ENCODE measurements at places on chromosomes 2 and 18.

DNA sequence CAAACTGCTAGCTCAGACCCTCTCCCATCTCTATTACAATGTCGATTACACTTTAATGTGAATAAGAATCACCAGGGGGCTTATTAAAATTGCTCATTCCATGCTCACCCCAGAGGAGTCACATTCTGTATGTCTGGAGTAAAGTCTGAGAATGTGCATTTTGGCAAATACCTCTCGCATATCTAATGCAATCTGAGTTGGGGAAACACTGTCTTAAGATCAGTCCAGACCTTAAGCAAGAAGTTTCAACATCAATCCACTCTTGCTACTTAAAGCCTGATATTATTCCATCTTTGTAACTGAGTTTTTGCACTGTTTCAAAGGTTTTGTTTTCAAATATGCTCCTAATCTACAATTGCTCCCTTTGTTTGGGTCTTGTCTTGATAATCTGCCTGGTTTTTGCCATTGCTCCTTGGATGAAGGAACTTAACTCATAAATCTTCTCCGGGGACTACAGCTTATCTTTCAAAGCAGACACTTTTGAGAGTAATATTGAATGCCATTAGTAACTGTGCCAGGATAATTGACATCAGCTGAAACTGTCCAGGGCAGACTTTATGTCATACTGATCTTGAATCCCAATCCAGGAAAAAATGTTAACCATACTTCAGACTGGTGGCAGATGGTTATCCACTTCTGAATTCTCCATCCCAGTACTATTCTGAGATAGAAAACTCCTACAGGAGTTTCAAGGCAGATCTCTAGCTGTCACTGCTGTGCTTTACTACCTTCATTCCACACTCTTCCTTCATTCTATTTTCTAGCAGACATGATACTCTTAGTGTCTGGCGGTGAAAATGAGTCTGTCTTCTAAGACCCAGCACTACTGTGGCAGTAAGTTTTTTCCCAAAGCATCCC lies 200.9 kb downstream of the ERBB4 start:
- no peak for DNase-seq

DNA sequence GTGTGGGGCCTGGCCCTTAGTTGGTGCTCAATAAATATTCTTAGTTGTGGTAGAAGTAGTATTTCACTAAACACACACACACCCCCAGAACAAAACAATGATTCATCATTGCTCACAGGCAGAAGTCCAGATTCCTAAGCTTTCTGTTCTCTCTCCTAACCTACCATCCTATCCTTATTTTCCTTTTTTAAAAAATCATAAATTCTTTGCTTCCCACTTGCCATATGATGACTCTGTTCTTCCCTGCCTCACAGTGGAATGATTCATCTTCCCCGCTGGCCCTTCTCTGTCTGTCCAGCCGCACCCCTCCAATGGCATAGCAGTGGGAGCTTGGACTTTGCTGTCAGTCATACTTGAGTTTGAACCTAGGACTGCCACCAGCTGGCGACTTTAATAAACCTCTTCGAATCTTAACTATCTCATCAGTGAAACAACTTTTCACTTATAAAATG lies 5.2 kb downstream of the EML6 start:
- DNase-seq, result no peak

DNA sequence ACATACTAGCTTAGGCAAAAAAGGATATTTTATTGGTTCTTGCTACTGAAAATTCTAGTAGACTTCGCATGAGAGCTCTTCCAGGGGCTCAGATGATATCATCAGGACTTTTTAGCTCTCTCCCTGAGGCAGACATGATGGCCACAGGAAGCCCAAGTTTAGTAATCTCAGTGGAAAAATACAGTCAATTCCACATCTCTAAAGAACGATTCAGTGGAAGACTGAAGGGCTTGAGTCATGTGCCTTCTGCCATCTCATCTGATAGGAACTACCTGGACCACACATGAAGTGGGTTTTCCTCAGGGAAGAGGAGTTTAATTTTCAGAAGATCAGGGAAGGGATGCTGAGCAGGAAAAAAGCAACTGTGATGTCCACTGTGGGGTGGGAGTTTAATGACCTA lies 117.3 kb downstream of the TTC27 start:
- DNase-seq, result no peak

GRCh38 chr2:176534798-176535466 lies 265.7 kb downstream of the MTX2 start:
- no peak for DNase-seq

DNA sequence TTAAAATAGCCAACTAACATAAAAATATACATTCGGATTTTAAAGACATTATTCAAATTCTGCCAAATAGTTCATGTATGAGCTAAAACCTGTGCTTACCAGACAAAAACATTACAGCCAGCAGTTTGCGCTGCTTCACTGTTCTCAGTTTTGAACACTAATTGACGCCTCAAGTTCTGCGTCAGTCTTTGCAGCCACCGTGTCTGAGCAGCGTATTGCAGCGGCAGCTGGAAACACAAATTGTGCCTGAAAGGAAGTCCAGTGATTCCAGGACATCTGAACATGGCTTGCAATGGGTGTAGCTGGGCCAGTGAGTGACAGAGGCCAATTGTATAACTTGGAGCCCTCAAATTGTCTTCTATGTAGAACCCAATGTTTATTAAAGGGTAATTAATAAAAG lies 267.6 kb downstream of the TFCP2L1 start:
- DNase-seq, result no peak

DNA sequence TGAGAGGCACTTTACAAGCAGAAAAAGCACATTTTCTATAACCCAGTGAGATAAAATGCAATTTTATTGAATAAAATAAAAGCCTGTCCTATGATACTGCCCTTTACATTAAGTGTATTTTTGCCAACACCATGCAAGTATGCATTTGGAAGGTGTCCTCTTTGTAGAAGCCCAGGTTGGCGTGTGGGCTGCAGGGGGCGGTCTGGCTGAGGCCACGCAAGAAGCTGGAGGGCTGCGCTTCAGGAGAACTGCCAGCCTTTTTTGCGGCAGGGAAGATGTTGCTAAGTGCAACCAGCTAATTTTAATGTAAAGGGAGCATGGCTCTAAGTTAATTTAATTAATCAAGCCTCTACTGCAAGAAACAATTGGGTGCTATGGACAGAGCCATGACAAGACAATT lies 562.8 kb upstream of the SALL3 start:
- DNase-seq, result no peak

DNA sequence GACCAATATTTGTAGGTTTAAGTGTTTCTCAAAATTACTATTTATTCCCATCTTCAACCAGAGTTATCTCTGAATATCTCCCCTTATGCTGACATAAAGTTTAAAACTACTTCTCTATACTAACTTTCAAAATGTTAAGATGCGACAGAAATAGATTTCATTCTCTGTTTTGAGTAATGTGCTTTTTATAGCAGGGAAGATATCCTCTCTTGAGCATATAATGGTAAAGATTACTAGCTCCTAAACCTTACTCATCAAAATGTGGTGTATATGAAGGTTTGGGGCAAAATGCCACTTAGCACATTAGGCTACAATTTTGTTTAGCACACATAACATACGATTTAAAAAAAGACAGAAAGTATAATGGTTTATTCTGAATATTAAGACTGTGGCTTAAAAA lies 54.4 kb downstream of the CWC22 start:
- no peak for DNase-seq

DNA sequence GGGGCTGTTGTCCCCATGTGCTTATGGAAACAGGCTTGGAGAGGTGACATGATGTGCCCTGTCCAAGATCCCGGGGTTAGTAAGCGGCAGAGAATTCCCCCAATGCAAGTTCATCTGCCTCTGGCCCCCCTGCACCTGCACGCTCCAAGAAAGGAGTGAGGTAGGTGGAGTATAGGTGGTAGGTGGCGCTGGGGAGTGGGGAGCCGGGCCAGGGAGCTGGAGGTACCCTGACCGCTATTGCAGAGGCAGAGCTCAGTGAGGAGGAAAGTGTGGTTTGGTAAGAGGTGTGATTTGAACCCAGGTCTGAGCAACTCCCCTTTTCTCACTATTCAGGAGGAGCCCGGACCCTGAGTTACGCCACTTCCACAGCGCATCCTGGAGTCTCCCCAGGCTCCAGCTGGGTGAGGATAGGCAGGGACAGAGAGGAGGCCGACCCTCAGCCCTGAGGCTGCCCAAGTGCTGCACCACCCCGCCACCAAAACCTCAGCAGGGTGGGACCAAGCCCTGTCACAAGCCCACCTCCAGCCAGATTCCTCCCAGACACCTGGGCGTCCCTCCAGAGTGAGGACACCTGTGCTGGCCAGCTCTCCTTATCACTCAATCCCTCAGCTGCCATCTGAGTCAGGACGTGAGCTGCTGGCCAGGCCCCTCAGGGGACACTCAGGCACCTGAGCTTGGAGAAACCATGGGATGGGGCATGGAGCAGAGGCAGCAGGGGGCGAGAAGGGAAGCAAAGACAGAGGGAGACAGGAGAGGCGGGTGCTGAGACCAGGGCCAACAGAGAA lies 5.6 kb downstream of the HAAO start:
- no peak for DNase-seq

GRCh38 chr2:10229462-10230099 lies 73.1 kb upstream of the HPCAL1 start:
- no peak for DNase-seq

DNA sequence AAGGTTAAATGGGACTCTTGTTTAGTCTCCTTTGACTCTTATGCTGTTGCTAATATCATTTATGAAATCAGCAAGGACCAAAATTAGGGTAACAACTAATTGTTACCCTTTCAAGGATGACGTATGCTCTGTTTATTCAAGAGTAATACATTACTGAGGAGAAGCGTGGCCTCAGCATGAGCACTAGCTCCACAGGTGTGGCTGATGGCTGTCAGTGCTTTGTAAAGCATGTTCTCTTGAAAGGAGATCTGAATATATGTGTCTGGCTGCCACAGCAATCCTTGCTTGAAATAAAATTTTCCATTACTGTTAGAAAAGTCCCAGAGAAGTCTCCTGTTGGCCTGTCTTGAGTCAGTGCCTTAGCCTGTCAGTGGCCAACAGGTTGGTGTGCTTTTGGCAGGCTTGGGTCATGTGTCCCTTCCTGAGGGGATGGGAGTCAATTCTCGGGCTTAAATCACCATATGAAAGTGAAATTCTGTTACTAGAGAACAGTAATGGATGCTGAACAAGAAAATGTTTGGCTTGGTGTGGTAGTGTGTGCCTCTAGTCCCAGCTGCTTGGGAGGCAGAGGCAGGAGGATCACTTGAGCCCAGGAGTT lies 32.7 kb downstream of the ABI2 start:
- no peak for DNase-seq

DNA sequence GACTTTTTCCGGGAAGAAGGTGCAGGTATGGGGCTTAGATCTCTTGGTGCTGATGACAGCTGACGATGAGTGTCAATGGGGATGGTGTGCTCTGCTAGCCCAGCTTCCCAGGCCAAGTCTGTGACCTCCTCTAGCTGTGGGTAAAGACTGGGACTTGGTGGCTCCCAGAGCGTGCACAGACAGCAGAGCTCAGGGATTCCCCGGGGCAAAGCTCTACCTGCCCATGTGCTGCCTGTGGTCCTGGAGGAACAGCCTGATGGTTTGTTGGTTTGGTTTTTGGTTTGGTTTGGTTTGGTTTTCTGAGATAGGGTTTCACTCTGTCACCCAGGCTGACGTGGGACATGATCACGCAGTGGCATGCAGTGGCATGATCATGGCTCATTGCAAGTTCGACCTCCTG lies 19.2 kb downstream of the ATP6V1B1 start:
- no peak for DNase-seq

DNA sequence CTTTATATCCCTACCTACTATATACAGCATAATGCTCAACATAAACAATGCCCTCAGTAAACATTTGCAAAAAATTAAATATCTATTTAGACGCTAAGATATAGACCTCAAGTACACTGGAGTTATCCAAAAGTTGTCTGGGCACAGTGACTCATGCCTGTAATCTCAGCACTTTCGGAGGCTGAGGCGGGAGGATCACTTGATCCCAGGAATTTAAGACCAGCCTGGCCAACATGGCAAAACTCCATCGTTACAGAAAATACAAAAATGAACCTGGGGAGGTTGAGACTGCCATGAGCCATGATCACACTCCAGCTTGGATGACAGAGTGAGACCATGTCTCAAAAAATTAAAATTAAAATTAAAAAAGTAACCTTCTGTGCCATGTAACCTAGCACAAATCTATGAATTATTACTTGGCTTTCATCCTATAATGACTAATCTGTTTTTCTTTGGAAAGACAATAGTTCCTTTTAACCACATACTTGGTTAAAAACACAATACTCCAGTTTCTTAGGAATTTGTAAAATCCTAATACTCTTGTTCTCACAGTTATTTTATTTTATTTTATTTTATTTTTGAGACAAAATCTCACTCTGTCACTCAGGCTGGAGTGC lies 6.7 kb upstream of the TNFAIP6 start:
- DNase-seq, result no peak

GRCh38 chr2:120371969-120372625 lies 26.2 kb downstream of the INHBB start:
- no peak for DNase-seq

DNA sequence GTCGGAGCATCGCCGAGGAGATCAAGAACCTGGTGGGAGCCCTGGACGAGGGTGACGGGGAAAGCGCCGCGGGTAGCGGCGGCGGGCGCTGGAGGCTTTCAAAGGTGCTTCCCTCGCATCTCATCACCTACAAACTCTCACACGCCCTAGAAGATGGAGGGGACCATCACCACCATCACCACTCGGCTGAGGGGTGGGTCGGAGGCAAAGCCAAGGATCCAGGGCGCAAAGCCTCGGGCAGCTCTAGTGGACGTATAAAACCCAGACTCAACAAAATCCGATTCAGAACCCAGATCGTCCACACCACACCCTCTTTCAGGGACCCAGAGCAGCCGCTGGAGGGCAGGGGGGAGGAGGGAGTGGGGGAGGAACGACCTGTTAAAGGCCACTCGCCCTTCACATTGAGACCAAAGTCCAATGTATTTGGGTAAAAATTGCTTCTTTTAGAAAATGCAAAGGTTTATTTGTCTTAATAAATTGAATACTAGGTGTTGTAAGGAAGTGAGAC lies 1.5 kb downstream of the SOWAHC start:
- DNase-seq, result no peak

DNA sequence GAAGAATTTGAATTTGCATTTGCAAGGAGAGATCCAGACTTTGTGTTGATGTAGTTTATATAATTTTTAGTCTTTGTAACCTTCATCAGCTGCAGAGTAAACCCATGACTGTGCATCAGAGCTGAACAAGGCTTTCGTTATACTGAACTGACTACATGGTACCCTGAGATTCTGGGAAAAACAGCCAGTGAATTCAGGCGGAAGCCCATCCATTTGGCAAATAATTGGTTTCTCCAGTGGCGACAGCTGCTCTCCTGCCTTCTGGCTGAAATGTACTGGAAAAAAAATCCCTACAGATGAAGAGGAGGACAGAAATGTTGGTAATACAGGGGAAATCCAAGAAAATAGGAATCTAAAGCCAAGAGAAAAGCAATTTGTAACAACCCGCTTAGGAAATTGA lies 657.5 kb upstream of the CDH7 start:
- DNase-seq, result no peak

DNA sequence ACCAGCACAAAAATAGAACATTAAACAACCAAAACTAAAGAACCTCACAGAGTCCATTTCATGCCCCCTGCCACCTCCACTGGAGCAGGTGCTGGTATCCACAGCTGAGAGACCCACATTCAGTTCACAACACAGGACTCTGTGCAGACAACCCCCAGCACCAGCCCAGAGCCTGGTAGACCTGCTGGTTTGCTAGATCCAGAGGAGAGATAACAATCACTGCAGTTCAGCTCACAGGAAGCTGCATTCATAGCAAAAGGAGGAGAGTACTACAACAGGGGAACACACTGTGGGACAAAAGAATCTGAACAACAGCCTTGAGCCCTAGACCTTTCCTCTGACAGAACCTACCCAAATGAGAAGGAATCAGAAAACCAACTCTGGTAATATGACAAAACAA lies 326.7 kb downstream of the METTL4 start:
- DNase-seq, result no peak

Data from activated T-helper 1 cell treated with anti-CD3 and anti-CD28 coated beads, Interleukin-12 subunit alpha, Interleukin-12 subunit beta, Interleukin-2, Interleukin-4 antibody, amounts not matched to agents 30 ng/mL and 10 ng/mL and 1 ng/mL, durations not matched to agents 14 hours and 24 hours and 36 hours (primary cell).